Naive thymus-derived CD4-positive, alpha-beta T cell (primary cell): ENCODE measurements at places on chromosomes 5 and 9. TPM values are rescaled to one million over a fixed set of nuclear protein-coding genes. Genes with fewer than 3 reads are reported as not detected.

Gene IL7R
- total RNA-seq = 608 TPM

Gene CA9
- total RNA-seq = not detected

- no peaks in the 10 kb centered on the region for H3K27me3 ChIP-seq
- H3K4me1 ChIP-seq = no peaks in the 10 kb centered on the region
- DNase-seq = no peak
- no peaks in the 10 kb centered on the region for H3K36me3 ChIP-seq
- H3K27ac ChIP-seq = no peak overlapping the region
Measured at GRCh38 chr5:71806711-71807110, 87.6 kb downstream of the CARTPT start.

DNA sequence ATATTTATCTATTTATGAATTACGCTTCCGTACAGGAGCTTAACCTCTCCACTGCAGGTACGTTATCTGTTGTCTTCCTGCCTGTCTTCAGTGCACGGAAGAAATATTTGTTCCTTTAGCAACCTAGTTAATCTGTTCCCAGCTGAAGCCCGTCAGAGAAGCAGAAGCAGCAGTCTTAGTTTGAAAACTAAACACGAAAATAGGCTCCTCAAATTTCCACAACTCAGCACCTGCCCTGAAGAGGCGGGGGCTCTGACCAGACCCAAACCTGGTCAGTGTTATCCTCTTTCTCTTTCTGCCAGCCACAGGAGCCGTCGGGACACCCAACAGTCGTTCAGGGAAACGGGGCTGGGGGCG is 462 bp downstream of the NUDCD2 start:
- H3K27me3 ChIP-seq = no peaks in the 10 kb centered on the region
- DNase-seq = no peak
- no peaks in the 10 kb centered on the region for H3K36me3 ChIP-seq
- peak overlapping the region; percentile 91 for H3K4me3 ChIP-seq
- peak overlapping the region; percentile 98 for H3K27ac ChIP-seq

Gene SPARC
- total RNA-seq = 0.43 TPM

GRCh38 chr9:4894076-4894475 is 91.0 kb upstream of the JAK2 start:
- H3K4me3 ChIP-seq = no peak overlapping the region
- no peaks in the 10 kb centered on the region for H3K36me3 ChIP-seq
- no peak for DNase-seq
- no peak overlapping the region for H3K27ac ChIP-seq
- H3K4me1 ChIP-seq = no peaks in the 10 kb centered on the region

- H3K36me3 ChIP-seq = no peaks in the 10 kb centered on the region
- DNase-seq = no peak
- H3K4me1 ChIP-seq = no peaks in the 10 kb centered on the region
- H3K4me3 ChIP-seq = no peak overlapping the region
- no peaks in the 10 kb centered on the region for H3K27me3 ChIP-seq
Measured at GRCh38 chr5:7805379-7805778, 45.6 kb downstream of the CFAP90 start.

Gene SOHLH1
- not detected for total RNA-seq

DNA sequence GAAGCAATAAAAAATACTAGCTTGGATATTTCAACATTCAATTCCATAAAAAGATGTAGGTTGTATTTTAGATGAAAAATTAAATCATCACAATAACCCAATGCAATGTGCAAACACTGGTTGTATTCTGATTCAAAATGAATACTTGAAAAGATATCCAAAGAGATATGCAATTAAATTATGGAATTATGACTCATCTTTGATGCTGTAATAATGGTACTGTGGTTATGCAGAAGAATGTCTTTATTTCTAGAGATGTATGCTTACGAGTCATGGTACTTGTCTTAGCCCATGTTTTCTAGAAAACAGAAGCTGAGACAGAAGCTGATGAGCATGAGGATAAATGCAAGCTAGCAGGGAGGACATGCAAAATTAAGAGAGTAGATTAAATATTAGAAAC is 1941.4 kb upstream of the NUDT12 start:
- no peaks in the 10 kb centered on the region for H3K4me1 ChIP-seq
- no peak overlapping the region for H3K27ac ChIP-seq
- no peaks in the 10 kb centered on the region for H3K27me3 ChIP-seq
- no peak overlapping the region for H3K4me3 ChIP-seq
- no peak for DNase-seq

GRCh38 chr9:123365287-123365880 is 9.4 kb downstream of the CRB2 start:
- no peaks in the 10 kb centered on the region for H3K4me1 ChIP-seq
- DNase-seq = no peak
- no peak overlapping the region for H3K27ac ChIP-seq
- H3K27me3 ChIP-seq = no peaks in the 10 kb centered on the region
- no peaks in the 10 kb centered on the region for H3K36me3 ChIP-seq
- no peak overlapping the region for H3K4me3 ChIP-seq

DNA sequence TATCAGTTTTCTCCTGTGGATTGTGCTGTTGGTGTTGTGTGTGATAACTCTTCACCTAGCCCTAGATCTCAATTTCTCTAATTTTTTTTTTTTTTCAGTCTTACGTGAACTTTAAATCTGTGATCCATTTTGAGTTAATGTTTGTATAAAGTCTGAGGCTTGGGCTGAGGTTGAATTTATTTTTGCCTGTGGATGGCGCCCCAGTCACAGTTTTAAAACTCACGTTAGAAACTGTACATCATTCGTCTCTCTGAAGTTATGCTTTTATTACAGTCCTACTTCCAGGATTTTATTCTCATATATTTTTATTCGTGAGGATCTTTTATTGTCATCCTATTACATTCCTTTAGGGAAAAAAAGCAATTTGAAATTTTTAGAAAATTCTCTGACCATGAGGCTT is 103.1 kb downstream of the EHMT1 start:
- DNase-seq = peak; percentile 51
- peak overlapping the region; percentile 57 for H3K27ac ChIP-seq
- no peaks in the 10 kb centered on the region for H3K27me3 ChIP-seq
- no peak overlapping the region for H3K4me3 ChIP-seq

DNA sequence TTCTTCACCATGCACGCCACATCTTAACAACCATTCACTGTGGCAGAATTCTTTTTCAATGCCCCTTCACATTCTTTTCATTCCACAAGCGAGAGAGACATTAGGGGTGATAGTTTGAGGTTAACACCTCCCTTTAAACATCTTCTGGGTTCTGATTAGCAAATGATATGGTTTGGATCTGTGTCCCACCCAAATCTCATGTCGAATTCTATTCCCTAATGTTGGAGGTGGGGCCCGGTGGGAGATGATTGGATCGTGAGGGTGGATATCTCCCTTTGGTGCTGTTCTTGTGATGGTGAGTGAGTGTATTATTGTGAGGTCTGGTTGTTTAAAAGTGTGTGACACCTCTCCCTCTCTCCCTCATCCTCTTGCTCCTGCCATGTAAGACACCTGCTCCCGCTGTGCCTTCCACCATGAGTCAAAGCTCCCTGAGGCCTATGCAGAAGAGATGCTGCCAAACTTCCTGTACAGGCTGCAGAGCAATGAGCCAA is 46.1 kb upstream of the RAI14 start:
- H3K4me3 ChIP-seq = no peak overlapping the region
- no peaks in the 10 kb centered on the region for H3K27me3 ChIP-seq
- H3K27ac ChIP-seq = no peak overlapping the region

DNA sequence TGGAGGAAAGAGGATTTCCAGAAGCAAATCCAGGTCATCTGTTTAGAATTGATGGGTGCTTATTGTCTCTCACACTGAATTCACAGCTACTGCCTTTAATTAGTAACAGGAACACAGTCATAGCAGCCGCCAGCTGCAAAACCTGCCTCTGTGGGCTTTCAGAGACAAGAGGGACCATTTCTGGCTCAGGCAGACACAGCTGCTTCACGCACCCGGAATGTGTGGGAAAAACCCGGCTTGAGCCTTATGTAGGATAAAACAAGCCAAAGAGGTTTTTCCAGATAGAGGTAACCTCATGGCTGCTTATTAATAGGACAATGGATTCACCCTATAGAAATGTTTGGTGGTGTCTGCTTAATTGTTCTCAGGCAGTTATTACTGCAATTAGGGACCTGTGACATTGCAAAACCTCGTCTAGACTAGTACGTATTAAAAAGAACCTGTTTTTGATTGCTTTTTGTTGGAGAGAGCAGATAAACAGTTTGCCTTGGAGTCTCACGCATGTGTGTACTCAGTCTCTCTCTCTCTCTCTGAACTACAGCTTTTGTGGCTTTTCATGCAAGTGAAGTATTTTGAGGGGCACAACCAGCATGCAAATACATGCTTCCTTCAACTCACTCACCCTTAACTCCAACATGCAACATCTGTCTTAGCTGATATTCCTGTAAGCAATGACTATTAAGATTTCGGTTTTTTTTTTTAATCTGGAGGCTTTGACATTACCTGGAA is 302.7 kb downstream of the PLK2 start:
- H3K4me1 ChIP-seq = no peaks in the 10 kb centered on the region
- H3K36me3 ChIP-seq = no peaks in the 10 kb centered on the region
- no peak for DNase-seq

GRCh38 chr9:89563571-89564345 is 41.1 kb upstream of the GADD45G start:
- H3K36me3 ChIP-seq = no peaks in the 10 kb centered on the region
- no peak for DNase-seq
- H3K4me1 ChIP-seq = no peaks in the 10 kb centered on the region
- H3K27ac ChIP-seq = no peak overlapping the region
- H3K4me3 ChIP-seq = no peak overlapping the region
- H3K27me3 ChIP-seq = no peaks in the 10 kb centered on the region

DNA sequence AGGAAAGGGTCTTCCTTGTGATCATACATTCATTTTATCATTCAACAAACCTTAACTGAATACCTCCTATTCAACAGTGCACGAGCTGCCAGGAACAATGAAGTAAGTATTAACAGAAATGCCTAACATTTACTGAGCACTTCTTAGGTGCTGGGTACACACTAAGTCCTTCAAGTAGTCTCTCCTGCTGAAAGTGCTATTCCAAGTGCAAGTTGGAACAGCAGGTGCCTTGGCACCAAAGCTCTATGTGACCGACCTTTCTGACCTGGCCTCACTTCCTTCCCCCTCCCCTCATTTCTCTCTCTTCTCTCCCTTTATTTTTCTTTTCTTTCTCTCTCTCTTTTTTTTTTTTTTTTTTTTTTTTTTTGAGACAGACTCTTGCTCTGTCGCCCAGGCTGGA is 94.5 kb downstream of the GRIA1 start:
- H3K4me3 ChIP-seq = no peak overlapping the region
- H3K36me3 ChIP-seq = no peaks in the 10 kb centered on the region
- H3K27me3 ChIP-seq = no peaks in the 10 kb centered on the region
- no peak overlapping the region for H3K27ac ChIP-seq
- no peaks in the 10 kb centered on the region for H3K4me1 ChIP-seq
- no peak for DNase-seq

Gene SLC34A3
- total RNA-seq = not detected

DNA sequence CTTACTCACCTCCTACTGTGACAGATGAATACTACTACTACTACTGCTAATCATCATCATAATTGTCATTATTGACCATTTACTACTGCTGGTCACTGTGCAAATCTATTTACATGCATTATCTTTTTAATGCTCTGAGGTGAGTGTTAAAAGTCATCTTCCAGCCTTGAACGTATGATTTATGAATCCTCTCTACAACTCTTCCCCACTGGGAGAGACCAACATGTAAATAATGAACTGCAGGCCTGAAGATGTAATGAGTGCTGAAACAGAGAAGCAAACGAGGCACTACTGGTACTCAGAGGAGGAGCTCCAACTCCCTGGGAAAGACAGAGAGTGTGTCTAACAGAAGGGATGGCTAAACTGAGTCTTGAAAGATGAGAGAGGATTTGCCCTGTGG is 95.4 kb downstream of the JAKMIP2 start:
- no peak for DNase-seq
- no peaks in the 10 kb centered on the region for H3K4me1 ChIP-seq
- no peak overlapping the region for H3K27ac ChIP-seq
- no peak overlapping the region for H3K4me3 ChIP-seq

GRCh38 chr9:129946246-129946995 is 96.6 kb downstream of the FNBP1 start:
- H3K4me3 ChIP-seq = no peak overlapping the region
- no peak for DNase-seq
- peaks cover 45% of the 10 kb centered on the region for H3K4me1 ChIP-seq
- H3K36me3 ChIP-seq = peaks cover 9% of the 10 kb centered on the region
- H3K27ac ChIP-seq = peak overlapping the region; percentile 65

Gene NUDT2
- total RNA-seq = 22.7 TPM

GRCh38 chr9:88060746-88061145 is 77.5 kb downstream of the SPATA31C2 start:
- no peak overlapping the region for H3K27ac ChIP-seq
- H3K27me3 ChIP-seq = no peaks in the 10 kb centered on the region
- H3K36me3 ChIP-seq = no peaks in the 10 kb centered on the region
- no peak overlapping the region for H3K4me3 ChIP-seq
- H3K4me1 ChIP-seq = no peaks in the 10 kb centered on the region

DNA sequence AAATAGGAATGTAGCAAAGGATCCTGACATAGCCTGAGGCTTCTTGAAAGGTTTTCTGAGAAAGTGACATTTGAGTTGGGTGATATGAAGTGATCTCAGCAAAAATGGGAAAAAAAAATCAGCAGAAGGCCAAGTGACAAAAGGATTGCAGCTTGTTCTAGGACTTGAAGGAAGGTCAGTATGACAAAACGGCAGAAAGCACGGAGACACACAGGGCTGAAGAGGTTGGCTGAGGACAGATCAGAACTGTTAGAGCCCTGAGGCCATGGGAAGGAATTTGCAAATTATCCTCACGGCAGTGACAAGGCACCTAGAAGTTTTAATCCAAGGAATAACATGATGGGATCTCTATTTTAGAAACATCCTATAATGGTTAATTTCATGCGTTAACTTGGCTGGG is 31.0 kb downstream of the TRIM32 start:
- H3K27ac ChIP-seq = no peak overlapping the region
- DNase-seq = no peak
- no peak overlapping the region for H3K4me3 ChIP-seq
- no peaks in the 10 kb centered on the region for H3K27me3 ChIP-seq

Gene FGF1
- not detected for total RNA-seq
